KBM-7 (cell line): ENCODE measurements at places on chromosomes 3 and 15.

GRCh38 chr15:68275165-68275746 is 2.3 kb upstream of the FEM1B start:
- DNase-seq: no peak

GRCh38 chr3:63961891-63962290 is 49.7 kb upstream of the SCAANT1 start:
- peak; percentile 67 for DNase-seq

- no peak for DNase-seq
Measured at GRCh38 chr15:71051539-71051938, 63.7 kb upstream of the THSD4 start.

- no peak for DNase-seq
Measured at GRCh38 chr3:37014620-37015019, 21.3 kb downstream of the MLH1 start.

GRCh38 chr3:43584043-43584826 is 37.6 kb downstream of the ANO10 start:
- peak; percentile 12 for DNase-seq

- DNase-seq: no peak
Measured at GRCh38 chr3:150823277-150823676, 60.3 kb upstream of the SIAH2 start.

GRCh38 chr3:194727435-194728128 is 41.9 kb downstream of the FAM43A start:
- no peak for DNase-seq

DNA sequence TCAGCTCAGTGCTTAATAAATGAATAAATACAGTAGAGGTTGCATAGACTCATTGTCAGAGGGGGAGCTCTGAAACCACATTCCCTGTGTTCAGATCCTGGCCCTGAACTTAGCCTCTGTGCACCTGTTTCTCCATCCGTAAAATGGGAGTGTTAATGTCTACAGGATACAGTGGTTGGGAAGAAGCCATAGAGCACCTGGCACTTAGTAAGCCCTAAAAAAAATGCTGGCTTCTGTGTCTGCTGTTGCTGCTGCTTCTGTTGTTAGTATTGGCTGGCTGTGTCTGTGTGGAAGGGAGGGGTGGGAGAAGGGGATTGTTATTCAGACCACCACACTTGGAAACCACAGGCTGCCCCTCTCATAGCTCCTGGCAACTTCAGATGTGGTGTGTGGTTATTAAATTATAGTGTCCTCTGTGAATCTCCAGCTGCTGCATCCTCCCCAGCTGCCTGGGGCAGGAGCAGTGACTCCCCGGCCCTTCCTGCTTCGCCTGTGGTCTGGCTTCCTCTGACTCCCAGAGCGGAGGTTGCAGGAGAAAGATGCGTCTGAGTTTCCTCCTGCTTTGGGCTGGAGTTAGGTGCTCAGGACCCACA is 31.0 kb downstream of the FGD5 start:
- no peak for DNase-seq

- no peak for DNase-seq
Measured at GRCh38 chr3:68915973-68916372, 16.4 kb downstream of the TAFA4 start.

GRCh38 chr15:35559683-35560082 is 13.7 kb upstream of the DPH6 start:
- DNase-seq: no peak

DNA sequence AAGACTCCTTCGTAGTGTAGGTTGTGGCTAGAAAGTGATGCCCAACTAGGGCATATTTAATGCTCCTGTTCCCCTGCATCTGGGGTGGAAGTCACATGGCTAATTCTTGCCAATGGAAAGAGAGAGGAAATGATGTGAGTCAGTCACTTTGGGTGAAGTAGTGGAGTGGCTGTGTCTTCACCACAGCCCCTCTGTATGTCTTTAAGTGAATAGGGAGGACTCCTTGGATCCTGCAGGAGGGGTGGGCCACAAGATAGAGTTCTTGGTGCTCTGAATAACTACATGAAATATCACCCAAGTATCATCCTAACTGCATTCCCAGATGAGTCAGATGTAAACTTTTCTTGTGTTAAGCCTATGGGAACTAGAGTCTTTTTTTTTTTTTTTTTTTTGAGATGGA is 17.8 kb upstream of the MB21D2 start:
- DNase-seq: no peak

DNA sequence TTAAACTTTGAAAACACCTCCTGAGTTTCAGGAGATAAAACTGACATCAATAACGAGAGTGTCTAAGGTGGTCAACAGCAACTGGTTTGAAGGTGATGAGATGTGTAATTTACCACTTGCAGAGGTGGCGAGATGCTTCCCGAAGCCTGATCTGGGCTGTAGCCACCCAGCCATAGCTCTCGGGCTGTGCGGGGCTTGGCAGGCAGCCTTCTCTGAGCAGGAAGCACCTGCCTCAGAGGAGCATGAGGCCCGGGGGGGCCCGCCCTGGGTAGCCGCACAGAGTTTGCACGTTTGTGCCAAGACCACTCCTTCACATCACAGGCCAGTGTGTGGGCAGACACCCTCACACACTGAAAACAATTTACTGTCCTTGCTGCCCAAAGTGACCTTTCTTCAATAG is 220.3 kb downstream of the CACNA2D3 start:
- no peak for DNase-seq

DNA sequence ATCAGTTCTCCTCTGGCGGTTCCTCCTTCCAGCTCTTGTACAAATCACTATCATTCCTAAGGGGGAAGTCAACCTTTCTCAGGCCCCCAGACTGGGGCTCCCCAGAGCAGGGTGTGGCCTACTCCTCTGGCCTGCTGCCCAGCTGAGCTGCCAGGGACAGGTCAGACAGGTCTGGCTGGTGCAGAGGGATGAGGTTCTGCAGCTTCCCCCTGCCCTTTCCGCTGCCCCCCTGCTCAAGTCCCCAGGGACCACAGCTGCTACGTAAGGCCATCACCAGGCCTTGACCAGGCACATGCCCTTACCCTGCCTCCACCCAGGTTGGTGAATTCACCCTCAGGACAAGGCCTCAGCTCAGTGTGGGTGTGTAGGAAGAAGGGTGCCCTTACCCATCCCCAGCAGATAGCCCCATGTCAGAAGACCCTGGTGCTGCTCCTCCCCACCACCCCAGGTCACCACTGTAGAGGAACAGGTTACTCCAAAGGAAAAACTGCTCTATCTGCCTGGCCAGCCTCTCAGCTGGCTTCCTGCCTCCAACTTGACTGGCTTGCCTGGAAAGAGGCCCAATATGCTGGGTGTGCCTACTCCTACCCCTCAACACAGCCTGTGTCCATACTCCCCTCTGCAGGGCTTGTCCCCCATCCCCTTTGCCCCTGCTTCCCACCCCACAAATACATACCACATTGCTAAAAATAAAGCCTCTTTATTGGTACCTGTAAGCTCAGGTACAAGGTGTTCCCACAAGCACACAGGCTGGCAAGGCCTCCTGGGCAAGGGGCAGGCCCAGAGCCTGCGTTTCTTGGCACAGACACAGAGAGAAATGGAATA is 12.0 kb downstream of the CSRNP1 start:
- DNase-seq: no peak

- peak; percentile 86 for DNase-seq
Measured at GRCh38 chr15:80999623-81000036, 1.1 kb upstream of the TLNRD1 start.

- peak; percentile 57 for DNase-seq
Measured at GRCh38 chr3:33439546-33440327, 468 bp downstream of the UBP1 start.

DNA sequence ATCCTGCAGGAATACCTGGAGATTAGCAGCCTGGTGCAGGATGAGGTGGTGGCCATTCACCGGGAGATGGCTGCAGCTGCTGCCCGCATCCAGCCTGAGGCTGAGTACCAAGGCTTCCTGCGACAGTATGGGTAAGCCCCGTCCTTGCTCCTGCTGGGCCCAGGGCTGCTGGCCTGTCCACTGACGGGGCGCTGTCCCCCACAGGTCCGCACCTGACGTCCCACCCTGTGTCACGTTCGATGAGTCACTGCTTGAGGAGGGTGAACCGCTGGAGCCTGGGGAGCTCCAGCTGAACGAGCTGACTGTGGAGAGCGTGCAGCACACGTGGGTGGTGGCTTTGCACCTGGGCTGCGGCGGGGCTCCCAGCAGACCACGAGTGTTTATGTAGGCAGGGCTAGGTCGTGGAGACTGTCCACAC is 5.0 kb downstream of the FES start:
- DNase-seq: no peak

DNA sequence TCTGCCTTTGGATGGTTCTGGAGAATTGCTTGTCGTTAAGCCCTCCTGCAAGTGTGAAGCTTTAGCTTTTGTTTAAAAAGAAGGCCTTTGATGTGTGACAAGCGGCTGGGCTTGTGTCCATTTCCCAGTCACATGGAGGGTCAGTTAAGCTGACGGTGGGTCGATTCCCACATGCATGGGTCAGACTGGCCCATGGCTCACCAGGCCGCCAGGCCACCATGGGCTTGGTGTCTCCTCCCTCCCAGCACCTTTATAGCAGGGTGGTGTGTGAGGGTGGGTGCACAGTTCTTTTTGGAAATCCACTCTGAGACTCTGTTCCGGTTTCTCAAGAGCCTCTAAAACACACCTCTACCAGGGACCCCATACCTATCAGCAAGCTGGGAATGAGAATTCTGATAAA is 67.2 kb downstream of the SCN5A start:
- no peak for DNase-seq

DNA sequence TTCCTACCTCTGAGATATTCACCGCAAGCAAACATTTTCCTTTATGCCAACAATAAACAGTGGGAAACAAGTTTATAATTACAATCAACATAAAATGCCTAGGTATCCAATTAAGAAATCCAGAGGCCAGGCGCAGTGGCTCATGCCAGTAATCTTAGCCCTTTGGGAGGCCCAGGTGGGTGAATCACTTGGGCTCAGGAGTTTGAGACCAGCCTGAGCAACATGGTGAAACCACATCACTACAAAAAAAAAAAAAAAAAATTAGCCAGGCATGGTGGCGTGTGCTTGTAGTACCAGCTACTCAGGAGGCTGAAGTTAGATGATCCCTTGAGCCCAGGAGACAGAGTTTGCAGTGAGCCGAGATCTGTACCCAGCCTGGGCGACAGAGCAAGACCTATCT is 17.3 kb downstream of the TBC1D2B start:
- no peak for DNase-seq

DNA sequence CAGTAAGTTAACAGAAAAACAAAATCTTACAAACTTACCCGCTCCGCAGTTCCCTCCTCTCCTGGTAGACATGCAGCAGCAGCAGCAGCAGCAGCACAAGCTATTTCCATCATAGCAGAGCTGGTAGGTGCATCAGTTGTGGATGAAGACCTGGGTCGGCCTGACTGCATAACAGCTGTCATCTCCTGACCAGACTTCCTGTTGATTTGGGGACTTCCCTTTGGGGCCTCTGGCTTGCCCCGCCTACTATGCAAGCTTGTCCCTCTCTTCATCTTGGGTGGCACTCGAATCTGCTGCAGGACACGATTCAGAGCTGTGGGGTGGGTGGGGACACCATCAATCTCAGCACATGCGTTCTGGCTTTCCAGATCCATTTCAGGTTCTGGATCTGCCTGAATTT is 65.7 kb downstream of the TMCC1 start:
- DNase-seq: peak; percentile 45

DNA sequence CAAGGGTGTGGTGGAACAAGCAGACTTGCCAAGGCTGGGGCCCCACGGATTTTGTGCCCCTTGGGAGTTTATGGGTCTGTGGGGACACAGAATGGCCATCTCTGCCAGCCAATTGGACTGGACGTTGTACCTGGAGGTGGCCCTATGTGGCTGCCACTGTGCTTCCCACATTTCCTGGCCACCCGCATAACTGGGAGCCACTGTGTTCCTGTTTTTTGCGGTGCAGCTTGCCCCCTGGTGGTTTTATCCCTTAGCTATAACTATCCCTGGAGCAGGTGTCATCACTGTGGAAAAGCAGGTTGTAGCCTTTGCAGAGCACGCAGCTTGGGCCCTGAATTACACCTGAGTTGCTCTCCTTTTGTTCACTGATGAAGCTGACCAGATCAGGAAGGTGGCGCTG is 306.3 kb downstream of the ZPLD1 start:
- peak; percentile 7 for DNase-seq

GRCh38 chr15:95468820-95469219 is 861.7 kb upstream of the NR2F2 start:
- DNase-seq: no peak

DNA sequence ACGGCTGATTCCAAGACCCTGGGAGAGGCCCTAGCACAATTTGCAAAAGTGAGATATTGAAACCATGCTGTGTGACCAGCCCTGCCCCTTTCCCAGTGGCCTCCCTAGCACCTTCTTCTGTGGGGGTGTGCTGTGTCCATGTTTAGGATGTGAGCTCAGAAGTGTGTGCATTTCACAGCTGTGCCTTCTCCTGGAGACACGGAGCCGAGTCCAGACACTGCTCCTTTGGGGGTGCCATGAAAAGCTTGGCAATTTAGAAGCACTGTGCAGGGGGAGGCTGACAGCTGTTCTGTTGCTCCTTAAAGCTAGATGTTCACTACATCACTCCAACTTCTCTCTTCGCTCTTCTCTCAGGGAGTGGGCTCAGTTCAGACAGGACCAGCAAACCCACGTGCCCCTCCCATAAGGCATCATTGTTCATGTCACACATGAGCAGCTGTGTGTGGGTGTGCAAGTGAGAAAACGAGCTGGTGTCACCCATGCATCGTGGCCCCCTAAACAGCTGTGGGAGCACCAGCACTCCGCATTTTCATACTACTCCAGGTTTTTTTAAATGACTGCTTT is 492.6 kb downstream of the GABRG3 start:
- DNase-seq: no peak

DNA sequence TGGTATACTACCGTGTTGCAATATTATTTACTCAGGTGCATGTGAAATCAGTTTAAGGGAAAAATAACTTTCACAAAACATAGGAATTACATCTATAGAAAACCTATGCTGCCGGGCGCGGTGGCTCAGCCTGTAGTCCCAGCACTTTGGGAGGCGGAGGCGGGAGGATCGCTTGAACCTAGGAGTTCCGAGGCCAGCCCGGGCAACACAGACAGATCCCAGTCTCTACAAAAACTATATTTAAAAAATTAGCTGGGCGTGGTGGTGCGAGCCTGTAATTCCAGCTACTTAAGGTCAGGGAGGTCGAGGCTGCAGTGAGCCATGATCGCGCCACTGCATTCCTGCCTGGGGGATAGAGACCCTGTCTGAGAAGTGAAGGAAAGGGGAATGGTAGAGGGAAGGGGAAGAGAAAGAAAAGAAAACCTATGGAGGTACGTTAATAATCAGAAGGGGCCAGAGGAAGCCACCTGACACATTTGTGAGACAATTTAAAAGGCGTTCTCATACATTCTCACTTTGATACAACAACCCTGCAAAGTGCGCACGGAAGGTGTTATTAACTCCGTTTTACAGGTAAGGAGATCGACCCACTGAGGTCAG is 456 bp upstream of the TMEM62 start:
- no peak for DNase-seq

DNA sequence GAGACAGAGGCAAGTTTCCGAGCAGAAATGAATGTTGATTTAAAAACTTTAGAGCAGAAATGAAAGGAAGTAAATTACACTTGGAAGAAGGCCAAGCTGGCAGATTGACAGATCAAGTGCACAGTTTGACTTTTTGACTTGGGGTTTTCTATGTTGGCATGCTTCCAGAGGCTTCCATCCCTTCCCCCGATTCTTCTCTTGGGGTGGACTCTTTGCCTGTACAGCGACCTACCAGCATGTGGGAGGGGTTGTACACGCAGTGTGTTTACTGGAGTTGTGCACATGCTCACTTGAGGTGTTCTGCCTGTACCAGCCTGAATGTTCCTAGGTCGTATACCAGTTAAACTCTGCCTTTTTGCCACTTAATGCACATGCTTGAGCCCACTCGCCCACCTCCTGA is 701.5 kb upstream of the GBE1 start:
- no peak for DNase-seq

- no peak for DNase-seq
Measured at GRCh38 chr15:60697750-60698149, 218.8 kb upstream of the ICE2 start.
